RCC 7860 (cell line): ENCODE measurements at places on chromosomes 2 and 18.

DNA sequence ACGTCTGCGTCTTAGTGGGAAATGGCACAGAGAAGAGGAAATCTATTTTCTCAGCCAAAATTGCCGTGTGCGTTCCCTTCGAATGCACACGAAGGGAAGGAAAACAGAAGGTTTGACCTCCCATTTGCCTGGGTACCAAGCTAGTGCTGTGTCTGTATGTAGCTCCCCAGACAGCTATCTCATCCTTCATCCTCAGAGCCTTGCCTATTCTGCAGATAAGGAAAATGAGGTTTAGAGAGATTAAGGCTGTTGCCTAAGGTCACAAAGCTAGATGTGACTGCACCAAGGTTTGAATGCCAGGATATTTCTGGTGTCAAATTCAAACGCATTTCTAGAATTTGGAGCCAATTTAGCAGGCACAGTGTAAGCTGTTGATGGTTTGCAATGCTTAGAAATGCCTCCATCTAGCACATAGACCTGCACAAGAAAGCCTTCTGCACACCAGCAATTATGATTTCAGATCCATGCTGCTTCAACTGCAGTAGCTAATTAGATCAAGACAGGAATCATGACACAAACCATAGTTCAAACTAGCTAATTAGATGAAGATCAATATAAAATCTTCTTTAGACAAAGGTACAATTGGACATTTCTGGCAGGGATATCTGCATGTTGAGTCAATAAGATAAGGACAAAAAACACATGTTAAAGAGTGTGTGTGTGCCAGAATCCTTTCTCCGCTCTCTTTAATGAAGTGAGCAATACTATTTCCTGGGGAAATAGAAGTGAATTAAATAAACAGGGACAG is 115.1 kb downstream of the CMPK2 start:
- DNase-seq, result no peak

DNA sequence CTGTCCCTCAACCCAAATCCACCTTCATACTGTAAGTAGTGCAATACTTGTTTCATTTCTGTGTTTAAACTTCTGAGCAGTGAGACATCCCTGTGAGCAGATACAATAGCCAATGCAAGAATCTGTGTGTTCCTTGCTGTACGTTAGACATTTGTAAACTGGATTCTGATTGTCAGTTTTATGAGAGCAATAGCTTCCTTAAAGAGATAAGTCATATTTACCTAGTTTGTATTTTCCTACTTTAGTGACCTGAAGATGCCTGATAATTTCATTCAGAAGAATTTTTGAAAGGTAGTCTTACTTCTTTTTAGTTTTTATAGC is 90.7 kb downstream of the DPP4 start:
- DNase-seq, result no peak

DNA sequence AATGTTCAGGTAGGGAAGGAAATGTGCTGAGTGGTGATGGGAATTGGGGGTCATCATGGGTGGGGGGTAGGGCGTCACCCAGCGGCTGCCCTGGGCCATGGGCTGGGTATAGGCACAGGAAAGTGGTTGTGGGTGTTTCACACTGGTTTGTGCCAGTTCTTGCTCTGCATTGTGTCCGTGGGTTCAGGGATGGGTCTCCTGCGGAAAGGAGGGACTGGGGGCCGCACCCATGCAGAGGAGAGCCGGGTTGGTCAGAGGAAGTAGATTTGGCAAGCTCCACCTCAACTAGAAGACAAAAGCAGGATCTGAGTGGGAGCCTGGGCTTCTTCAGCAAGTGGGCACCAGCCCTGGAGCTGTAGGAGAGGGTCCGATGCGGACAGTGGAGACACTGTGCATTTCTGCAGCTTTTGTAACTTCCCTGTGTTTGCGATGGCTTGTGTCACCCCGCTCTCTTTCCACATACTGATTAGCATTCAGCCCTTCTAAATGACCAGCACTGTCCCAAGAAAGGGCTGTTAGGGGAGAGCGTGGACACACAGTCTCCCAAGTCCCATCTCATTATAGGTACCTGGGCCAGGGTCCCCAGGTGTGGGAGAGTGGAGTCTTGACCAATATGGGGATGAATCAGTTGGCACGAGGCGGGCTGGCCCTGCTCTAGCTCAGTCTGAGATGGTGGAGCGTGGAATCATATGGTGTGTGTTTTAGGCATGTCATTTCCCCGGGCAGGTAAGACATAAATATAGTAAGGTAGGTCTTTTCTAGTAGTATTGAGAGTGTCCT is 67.2 kb downstream of the LRRFIP1 start:
- no peak for DNase-seq

DNA sequence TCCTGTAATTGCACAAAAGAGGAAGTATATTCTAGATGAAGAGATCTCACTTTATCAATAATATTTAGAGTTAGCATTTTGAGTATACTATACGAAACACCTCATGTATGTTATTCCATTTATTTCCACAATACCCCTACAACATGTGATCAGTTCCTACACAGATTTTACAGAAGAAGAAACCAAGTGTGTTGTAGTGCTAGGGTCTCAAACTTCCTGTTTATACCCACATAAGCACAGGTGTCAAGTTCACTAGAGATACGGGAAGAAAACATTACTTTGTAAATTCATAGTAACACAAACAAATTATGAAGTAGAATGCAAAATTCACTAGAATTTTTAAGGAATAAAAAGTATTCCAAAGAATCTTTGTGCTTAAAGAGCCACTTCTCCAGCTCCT is 46.4 kb downstream of the KCTD18 start:
- DNase-seq, result no peak

DNA sequence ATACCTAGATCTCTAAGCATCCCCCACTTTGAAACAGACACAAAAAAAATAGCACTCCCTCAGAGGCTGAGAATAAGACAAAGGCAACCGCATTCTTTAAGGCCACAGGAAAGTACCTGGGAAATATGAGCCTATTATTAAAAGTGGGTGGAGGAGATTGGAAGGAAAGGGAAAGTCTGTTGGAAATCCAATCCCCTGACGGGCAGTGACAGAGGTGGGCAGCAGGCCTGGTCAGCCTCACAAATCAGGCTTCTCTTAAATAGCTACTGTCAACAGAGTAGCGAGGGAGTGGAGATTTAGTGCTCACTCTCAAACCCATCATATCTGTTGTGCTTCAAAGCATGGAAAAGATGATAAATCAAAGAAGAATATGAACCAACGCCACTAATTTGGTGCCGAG is 324.4 kb downstream of the ALK start:
- no peak for DNase-seq

DNA sequence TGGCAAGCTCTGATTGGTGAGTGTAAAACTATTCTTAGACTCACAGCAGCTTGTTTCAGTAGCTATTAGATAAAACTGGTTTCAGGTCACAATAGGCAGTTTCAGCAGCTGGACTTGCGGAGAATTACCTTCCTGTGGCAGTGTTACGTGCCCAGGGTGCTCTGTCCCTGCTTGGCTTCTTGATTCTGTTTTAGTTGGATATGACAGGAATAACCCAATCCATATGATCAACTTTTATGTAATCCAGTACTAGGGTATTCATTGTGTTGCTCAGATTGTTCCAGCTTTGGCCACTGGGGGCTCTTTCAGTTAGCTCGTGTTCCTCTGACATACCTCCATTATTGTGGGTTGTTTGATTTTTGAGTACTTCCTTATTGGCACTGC is 43.1 kb downstream of the INPP4A start:
- no peak for DNase-seq

- DNase-seq, result no peak
Observed at GRCh38 chr2:225040142-225040541, 2.1 kb downstream of the DOCK10 start.

DNA sequence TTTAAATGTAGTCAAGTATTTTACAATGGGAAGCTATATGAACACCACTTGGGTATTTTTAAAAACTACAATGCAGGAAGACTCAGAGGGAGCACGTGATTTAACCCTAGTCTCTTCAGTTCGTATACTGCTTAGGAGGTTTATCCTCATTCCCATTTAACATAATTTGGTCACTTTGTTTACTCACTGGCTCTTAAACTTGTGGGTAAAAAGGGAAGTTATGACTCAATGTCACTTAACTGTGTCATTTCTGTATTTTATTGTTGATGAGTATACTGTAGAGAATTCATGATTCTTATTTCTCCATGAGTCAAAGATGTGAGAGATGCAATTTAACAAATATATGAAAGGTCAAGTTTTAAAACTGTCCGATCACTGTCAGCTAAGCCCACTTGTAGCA is 48.2 kb downstream of the SLC66A3 start:
- peak; percentile 56 for DNase-seq

GRCh38 chr18:60020107-60020925 is 120.5 kb downstream of the PMAIP1 start:
- DNase-seq, result peak; percentile 33

GRCh38 chr2:143802242-143802641 is 673.0 kb downstream of the ARHGAP15 start:
- peak; percentile 61 for DNase-seq

DNA sequence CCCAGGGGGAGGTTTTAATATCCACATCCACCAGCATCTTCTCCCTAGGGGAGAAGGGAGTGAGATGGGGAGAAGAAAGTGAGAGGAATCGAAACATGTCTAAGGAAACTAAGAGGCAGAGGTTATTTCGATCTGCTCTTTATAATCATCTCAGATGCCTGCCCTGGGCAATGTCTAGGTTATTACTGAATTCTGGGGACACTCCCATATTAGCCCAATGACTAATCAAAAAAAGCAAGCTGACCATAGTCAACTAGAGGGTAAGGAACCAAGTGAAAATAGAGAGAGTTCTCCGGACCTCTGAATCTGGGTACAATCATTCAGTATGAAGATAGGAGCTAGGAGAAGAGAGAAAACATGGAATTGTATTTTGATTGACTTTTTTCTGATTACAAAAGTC is 56.7 kb upstream of the EML4 start:
- no peak for DNase-seq

- DNase-seq, result no peak
Observed at GRCh38 chr18:45408218-45408617, 207.1 kb upstream of the SLC14A2 start.

GRCh38 chr2:217337771-217338170 is 477.9 kb upstream of the TNP1 start:
- DNase-seq, result no peak

- no peak for DNase-seq
Observed at GRCh38 chr2:43841949-43842865, 3.4 kb downstream of the ABCG8 start.

- no peak for DNase-seq
Observed at GRCh38 chr2:154291511-154291910, 407.0 kb upstream of the KCNJ3 start.

GRCh38 chr2:56801770-56802169 is 618.0 kb downstream of the CCDC85A start:
- no peak for DNase-seq

DNA sequence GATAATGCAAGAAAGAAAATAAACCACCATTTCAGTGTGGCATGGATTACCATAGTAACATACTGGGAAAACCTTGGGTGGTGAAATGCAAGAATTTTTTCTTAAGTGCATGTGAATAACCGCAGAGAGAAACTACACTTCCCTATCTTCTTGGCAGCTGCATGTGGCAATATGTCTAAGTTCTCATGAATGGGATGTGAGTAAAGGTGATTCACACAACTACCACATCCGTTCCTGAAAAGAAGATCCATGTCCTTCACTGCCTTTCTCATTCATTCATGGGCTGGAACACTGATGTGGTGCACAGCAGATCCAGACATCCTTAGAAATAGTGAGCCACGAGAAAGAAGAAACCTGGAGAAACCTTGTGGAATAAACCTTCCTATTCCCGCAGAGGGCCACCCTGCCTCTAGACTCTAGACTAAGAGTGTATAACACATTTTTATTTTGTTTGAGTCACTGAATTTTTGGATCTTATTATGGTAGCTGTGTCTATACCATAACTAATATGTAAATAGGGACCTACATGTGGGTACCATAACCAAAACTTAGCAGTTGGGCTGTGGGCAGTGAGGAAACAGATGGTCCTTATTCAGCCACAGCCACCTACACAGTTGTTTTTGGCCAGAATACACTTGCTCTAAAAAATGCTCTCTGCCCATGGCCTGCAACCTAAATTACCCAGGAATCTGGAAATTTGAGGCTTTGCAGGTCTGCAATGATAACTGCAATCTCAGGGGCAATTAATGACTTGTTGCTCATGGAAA is 573.3 kb downstream of the LRP1B start:
- peak; percentile 72 for DNase-seq

DNA sequence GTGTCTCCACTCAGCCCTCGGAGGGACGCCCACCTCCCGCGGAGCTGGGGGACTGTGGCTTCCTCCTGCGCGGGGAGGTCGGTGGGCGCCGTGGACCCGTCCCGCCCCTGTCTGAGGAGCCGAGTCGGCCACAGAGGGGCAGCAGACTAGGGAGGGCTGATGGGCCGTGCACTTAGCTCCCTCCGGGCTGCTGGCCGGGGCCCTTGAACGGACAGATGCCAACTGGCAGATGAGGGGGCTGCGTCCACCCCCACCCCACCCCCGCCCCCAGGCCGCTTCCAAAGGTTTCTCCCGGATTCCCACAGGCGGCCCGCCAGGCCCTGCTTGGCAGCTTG is 10.4 kb upstream of the UBE2F start:
- DNase-seq, result no peak

- no peak for DNase-seq
Observed at GRCh38 chr2:218458598-218458997, 39.7 kb downstream of the VIL1 start.

- no peak for DNase-seq
Observed at GRCh38 chr2:175436076-175436475, 254.6 kb upstream of the ATP5MC3 start.

- no peak for DNase-seq
Observed at GRCh38 chr18:75111760-75112159, 97.2 kb downstream of the PTGR3 start.

- no peak for DNase-seq
Observed at GRCh38 chr2:100239486-100240210, 82.7 kb downstream of the LONRF2 start.

- no peak for DNase-seq
Observed at GRCh38 chr18:51226068-51226467, 28.6 kb upstream of the MEX3C start.

- no peak for DNase-seq
Observed at GRCh38 chr2:152553518-152553917, 163.7 kb downstream of the PRPF40A start.

GRCh38 chr2:119864318-119864717 is 104.6 kb downstream of the PTPN4 start:
- DNase-seq, result peak; percentile 15

DNA sequence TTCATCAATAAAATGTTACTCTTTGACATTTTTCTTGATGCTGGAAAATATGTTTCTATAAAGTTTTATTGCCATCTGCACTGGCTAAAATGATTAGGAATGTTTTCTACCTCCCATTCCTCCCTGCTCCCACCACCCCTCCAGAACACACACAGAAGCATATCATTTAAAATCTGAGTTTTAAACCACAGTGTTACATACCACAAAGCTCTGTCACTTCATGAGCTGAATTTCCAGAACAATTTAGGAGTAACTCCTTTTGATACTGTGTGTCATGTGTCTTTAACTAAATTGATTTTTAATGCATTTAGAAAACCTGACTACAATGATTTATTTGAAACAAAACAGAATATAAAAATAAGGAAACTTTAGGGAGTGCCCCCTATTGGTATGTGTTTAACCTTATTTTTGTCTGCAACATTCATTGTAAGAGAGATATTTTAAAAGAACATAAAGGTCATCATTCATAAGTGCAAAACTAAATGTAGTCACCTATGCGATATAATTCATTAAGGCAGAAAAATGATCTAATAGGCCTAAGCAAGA is 52.0 kb downstream of the FEZ2 start:
- DNase-seq, result no peak
